ENCODE measurements at places on chromosomes 13 and 19. TPM values are rescaled to one million over a fixed set of nuclear protein-coding genes. Genes with fewer than 3 reads are reported as not detected.

Gene APOC1
- 1.3 TPM for total RNA-seq

Gene SIGLEC9
- 1.7 TPM for total RNA-seq

Gene POP4
- 79.5 TPM for total RNA-seq

Gene WDR62
- 23.7 TPM for total RNA-seq

Gene KIR3DL2
- total RNA-seq, result not detected

Gene ZNF850
- total RNA-seq, result 11.3 TPM

Gene SLC10A2
- total RNA-seq, result not detected

Gene KRTDAP
- total RNA-seq, result not detected

DNA sequence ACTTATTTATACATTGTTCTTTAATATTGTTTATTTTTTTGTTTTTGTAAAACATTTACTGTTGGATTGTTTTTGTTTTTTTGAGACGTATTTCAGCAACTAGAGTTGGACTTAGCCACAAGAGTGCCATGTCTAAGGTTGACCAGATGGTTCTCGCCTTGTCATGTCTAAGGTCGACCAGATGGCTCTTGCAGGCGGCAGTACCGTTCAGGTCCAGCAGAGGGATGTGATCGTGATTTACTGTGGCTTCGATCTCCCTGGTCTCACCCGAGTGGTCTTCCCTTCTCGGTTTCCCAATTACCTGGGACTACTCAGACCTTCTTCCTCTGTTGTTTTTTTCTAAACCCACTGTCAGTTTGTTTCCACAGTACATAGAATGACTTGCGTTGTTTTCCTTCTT, 1438.6 kb downstream of the UQCRFS1 start:
- H3K27ac ChIP-seq, result no peak overlapping the region
- no peaks in the 10 kb centered on the region for H3K27me3 ChIP-seq
- DNase-seq, result no peak
- no peak overlapping the region for H3K4me3 ChIP-seq
- H3K4me1 ChIP-seq, result no peaks in the 10 kb centered on the region
- peaks cover 68% of the 10 kb centered on the region for H3K36me3 ChIP-seq

DNA sequence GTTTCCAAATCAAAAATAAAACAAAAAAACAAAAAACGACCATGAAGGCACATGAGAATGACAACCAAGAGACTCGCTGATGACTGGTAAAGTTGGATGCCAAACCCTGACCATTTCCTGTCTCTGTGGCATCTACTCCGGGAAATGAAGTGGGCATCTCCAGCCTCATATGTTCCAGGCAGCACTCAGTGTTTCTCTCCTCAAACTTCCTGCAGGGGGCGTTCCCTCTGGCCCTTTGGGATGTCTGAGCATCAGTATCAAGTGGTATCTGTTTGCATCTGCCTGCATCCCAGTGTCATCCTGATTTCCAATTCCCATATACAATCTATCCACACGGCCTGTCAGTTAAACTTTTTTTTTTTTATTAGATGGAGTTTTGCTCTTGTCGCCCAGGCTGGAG, 9.8 kb upstream of the SIGLEC12 start:
- H3K4me3 ChIP-seq, result no peak overlapping the region
- peaks cover 12% of the 10 kb centered on the region for H3K27me3 ChIP-seq
- no peaks in the 10 kb centered on the region for H3K4me1 ChIP-seq
- DNase-seq, result peak; percentile 27

GRCh38 chr13:44755872-44756271, 179.7 kb upstream of the TSC22D1 start:
- DNase-seq, result no peak
- H3K27ac ChIP-seq, result no peak overlapping the region
- H3K4me1 ChIP-seq, result peaks cover 14% of the 10 kb centered on the region

- H3K36me3 ChIP-seq, result peaks cover 1% of the 10 kb centered on the region
- H3K4me1 ChIP-seq, result peaks cover 14% of the 10 kb centered on the region
- H3K27me3 ChIP-seq, result no peaks in the 10 kb centered on the region
- peak; percentile 40 for DNase-seq
- no peak within 1 kb of the TSS for H3K27ac ChIP-seq
Measured at GRCh38 chr19:41376241-41376997, at the start of gene TMEM91. TMEM91 (plus strand) TSS chr19:41376533; CDS start chr19:41378310, 1,777 bp downstream.

DNA sequence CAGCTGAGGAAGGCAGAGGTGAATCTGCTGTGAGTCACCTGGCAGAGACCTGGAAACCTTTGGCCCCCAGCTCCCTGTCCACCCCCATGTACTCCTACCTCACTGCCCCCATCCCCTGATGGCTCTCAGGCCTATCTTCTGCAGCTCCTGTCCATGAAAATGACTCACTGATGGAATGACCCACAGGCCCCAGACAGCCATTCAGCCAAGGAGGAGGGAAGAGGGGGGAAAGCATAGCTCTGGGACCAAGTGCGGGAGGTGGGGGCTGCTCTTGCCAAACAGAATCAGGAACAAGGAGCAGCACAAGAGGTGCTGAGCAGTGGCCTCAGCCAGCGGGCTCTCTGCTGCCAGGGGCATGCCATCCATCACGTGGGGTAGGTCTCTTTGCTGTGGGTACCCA, 111.4 kb upstream of the C1QTNF9B start:
- H3K27ac ChIP-seq, result no peak overlapping the region
- no peaks in the 10 kb centered on the region for H3K36me3 ChIP-seq
- H3K4me1 ChIP-seq, result no peaks in the 10 kb centered on the region
- DNase-seq, result no peak
- no peaks in the 10 kb centered on the region for H3K27me3 ChIP-seq

GRCh38 chr13:113819731-113820715, 43.9 kb downstream of the GAS6 start:
- H3K27me3 ChIP-seq, result no peaks in the 10 kb centered on the region
- H3K27ac ChIP-seq, result no peak overlapping the region
- H3K4me3 ChIP-seq, result no peak overlapping the region
- DNase-seq, result no peak
- peaks cover 8% of the 10 kb centered on the region for H3K36me3 ChIP-seq

- no peaks in the 10 kb centered on the region for H3K4me1 ChIP-seq
- no peaks in the 10 kb centered on the region for H3K36me3 ChIP-seq
- no peak for DNase-seq
- H3K27me3 ChIP-seq, result no peaks in the 10 kb centered on the region
Measured at GRCh38 chr13:58919551-58919950, 1244.2 kb downstream of the DIAPH3 start.

DNA sequence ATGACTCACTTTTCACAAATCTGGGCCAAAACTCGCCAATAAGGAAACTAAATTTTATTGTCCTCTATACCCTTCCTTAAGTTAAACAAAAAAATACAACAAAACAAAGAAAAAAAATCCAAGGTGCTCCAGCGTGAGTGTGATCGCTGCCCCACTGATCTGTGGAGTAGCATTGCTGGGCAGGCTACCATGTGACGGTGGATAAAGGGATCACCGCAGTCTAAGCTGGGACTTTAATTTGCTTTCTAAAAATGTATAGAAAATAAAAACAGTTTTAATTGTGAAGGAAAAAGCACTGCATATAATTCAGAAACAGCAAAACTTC, 92.9 kb downstream of the FLT1 start:
- H3K4me3 ChIP-seq, result no peak overlapping the region
- no peak overlapping the region for H3K27ac ChIP-seq

DNA sequence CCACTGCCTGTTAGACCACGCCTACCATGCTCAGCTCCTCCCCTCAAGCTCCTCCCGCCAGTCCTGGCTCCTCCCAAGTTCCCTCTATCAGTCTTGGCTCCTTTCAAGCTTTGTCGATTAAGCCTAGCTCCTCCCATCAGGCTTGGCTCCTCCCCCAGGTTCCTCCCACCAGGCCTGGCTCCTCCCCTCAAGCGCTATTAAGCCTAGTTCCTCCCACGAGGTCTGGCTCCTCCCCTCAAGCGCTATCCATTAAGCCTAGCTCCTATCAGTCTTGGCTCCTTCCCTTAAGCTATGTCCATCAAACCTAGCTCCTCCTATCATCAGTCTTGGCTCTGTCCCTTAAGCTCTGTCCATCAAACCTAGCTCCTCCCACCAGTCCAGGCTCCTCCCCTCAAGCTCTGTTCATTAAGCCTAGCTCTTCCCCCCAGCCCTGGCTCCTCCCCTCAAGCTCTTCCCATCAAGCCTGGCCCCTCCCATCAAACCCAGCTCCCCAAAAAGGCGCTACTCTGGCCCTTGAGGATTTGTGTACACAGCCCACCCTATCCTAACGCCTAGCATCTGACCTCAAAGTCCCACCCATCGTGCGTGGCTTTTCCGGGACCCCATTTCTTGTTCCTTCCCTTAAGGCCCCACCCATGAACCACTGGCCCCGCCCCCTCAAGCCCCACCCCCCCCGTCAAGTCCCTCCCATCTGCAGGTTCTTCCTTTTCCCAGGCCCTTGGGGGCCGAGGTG, 10.0 kb downstream of the CAMSAP3 start:
- H3K36me3 ChIP-seq, result no peaks in the 10 kb centered on the region
- no peak overlapping the region for H3K4me3 ChIP-seq
- no peak overlapping the region for H3K27ac ChIP-seq
- DNase-seq, result peak; percentile 33
- peaks cover 4% of the 10 kb centered on the region for H3K27me3 ChIP-seq

- H3K27me3 ChIP-seq, result no peaks in the 10 kb centered on the region
- H3K4me3 ChIP-seq, result no peak overlapping the region
- no peaks in the 10 kb centered on the region for H3K4me1 ChIP-seq
- no peak for DNase-seq
Measured at GRCh38 chr13:48682436-48682835, 28.7 kb downstream of the CYSLTR2 start.

GRCh38 chr13:32791545-32792172, 205.4 kb downstream of the PDS5B start:
- peak; percentile 61 for DNase-seq
- H3K27ac ChIP-seq, result peak overlapping the region; percentile 71
- H3K4me1 ChIP-seq, result peaks cover 34% of the 10 kb centered on the region
- H3K36me3 ChIP-seq, result peaks cover 3% of the 10 kb centered on the region

DNA sequence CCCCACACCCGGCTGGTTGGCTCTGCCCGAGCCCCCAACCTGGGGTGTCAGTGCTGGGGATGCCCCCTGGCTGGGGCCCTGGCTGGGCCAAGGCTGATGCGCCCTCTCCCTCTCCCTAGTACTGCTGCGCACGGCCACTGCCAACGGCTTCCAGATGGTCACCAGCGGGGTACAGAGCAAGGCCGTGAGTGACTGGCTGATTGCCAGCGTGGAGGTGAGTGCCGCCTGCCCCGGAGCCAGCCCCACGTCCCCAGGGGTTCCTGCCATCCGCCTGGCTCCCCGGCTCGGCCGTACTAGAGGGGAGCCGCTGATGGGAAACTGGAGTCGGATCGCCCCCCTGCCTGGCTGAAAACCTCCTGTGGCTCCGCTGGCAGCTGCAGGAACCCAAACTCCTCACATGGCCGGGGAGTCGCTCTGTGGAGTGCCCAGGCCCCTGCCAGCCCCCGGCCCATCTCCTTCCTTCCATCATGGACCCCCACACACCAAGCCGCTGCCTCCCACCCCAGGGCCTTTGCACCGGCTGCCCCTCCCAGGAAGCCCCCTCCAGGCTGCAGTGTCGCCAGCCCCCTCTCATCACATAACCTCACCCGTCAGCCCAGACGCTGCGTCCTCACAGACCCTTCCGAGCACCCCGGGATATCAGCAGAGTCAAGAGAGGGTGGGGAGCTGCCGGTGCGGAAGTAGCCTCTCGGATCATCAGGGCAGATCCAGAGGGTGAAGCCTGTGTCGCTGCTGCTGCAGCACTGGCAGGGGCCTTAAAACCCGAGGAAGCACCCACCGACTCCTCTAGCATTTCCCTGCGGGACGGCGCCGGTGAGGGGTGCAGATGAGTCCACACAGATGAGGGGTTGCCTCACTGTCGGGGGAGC, 10.6 kb downstream of the NCLN start:
- H3K27ac ChIP-seq, result no peak overlapping the region
- no peak for DNase-seq
- H3K27me3 ChIP-seq, result no peaks in the 10 kb centered on the region
- H3K4me3 ChIP-seq, result no peak overlapping the region

DNA sequence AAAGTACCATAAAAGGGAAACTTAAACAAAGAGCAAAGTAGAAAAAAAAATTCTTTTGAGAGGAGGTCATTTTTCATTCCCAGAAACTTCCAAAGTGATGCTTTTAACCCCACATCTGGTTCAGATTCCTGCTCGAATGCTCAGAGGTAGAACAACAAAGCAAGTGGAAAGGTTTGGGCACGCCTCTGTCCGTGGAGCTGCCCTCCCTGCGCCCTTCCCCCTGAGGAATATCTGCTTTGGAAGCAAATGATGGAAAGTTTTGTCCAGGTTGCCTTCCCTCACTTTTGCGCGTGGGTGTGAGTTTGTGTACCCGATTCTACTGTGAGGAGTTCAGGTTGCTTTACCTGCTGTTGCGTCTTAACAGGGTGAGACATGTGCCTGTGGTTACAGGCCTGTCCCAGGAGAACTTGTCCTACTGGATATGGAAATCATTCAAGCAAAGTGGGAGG, 110.2 kb downstream of the KLF5 start:
- H3K36me3 ChIP-seq, result no peaks in the 10 kb centered on the region
- H3K4me3 ChIP-seq, result no peak overlapping the region
- DNase-seq, result no peak
- no peaks in the 10 kb centered on the region for H3K27me3 ChIP-seq

DNA sequence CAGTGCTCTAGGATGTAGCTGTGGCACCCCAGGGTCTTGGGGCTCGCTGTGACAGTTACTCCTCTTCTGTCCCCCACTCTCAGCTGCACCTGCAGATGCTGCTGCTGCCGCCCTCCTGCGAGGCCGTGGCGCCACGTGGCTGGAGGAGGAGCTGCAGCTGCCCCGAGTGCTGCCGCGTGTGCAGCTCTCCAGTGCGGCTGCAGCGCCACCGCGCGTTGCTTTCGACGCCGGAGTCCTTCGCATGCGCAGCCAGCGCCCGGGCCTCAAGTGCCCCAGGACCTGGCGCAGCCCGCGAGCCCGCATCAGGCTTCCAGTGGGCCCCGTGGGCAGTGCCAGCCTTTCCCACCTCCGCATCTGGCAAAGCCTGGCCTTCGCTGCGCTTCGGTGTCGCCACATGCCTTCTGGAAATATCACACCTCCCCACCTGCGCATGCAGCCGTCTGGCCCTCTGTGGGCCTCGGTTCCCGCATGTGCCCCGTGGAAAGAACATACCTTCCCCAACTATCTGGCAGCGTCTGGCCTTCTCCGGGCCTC, 692 bp upstream of the ZNF580 start:
- no peaks in the 10 kb centered on the region for H3K27me3 ChIP-seq
- DNase-seq, result peak; percentile 62
- peaks cover 55% of the 10 kb centered on the region for H3K4me1 ChIP-seq
- peak overlapping the region; percentile 75 for H3K4me3 ChIP-seq

DNA sequence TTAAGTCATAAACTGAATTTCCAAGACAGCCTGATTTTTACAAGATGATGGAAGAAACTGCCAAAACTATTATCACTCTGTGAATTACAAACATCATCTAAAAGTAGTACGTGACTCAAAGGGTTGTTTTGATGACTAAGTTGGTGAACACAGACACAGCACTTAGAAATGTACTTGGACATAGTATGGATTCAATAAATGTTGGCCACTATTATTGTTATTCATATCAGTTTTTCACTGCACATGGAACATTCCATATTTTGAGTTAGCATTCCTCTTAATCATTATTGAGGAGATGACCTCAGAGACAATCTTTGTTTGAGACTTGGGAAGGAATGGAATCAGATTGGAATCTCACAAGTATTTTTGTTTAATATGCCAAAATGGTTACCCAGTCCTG, 172.9 kb downstream of the OXGR1 start:
- no peak for DNase-seq
- no peaks in the 10 kb centered on the region for H3K36me3 ChIP-seq
- no peak overlapping the region for H3K4me3 ChIP-seq
- H3K27ac ChIP-seq, result no peak overlapping the region

GRCh38 chr13:45331123-45331619, 9.8 kb downstream of the TPT1 start:
- no peak overlapping the region for H3K4me3 ChIP-seq
- peak overlapping the region; percentile 11 for H3K27ac ChIP-seq
- H3K27me3 ChIP-seq, result no peaks in the 10 kb centered on the region
- DNase-seq, result no peak
